ENCODE measurements at places on chromosomes 7 and 10. TPM values are rescaled to one million over a fixed set of nuclear protein-coding genes. Genes with fewer than 3 reads are reported as not detected.

- no peaks in the 10 kb centered on the region for H3K27me3 ChIP-seq
- no peaks in the 10 kb centered on the region for H3K4me1 ChIP-seq
- H3K4me3 ChIP-seq = no peak overlapping the region
Measured at GRCh38 chr7:133704453-133704852, 422.7 kb upstream of the LRGUK start.

DNA sequence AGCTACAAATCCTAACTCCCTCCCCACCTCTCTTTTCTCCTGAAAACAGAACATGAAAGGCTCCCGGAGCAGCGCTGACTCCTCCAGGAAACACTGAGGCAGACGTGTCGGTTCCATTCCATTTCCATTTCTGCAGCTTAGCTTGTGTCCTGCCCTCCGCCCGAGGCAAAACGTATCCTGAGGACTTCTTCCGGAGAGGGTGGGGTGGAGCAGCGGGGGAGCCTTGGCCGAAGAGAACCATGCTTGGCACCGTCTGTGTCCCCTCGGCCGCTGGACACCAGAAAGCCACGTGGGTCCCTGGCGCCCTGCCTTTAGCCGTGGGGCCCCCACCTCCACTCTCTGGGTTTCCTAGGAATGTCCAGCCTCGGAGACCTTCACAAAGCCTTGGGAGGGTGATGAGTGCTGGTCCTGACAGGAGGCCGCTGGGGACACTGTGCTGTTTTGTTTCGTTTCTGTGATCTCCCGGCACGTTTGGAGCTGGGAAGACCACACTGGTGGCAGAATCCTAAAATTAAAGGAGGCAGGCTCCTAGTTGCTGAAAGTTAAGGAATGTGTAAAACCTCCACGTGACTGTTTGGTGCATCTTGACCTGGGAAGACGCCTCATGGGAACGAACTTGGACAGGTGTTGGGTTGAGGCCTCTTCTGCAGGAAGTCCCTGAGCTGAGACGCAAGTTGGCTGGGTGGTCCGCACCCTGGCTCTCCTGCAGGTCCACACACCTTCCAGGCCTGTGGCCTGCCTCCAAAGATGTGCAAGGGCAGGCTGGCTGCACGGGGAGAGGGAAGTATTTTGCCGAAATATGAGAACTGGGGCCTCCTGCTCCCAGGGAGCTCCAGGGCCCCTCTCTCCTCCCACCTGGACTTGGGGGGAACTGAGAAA is 30.4 kb downstream of the PFKFB3 start:
- H3K27ac ChIP-seq = no peak overlapping the region
- no peak overlapping the region for H3K4me3 ChIP-seq
- peaks cover 6% of the 10 kb centered on the region for H3K4me1 ChIP-seq
- peaks cover 68% of the 10 kb centered on the region for H3K36me3 ChIP-seq

- H3K4me1 ChIP-seq = peaks cover 3% of the 10 kb centered on the region
- no peak overlapping the region for H3K4me3 ChIP-seq
- no peak overlapping the region for H3K27ac ChIP-seq
- H3K27me3 ChIP-seq = no peaks in the 10 kb centered on the region
- no peak for DNase-seq
Measured at GRCh38 chr10:113175176-113175575, 225.1 kb downstream of the TCF7L2 start.

GRCh38 chr7:491958-492713 is 27.5 kb downstream of the PDGFA start:
- no peaks in the 10 kb centered on the region for H3K36me3 ChIP-seq
- H3K27me3 ChIP-seq = no peaks in the 10 kb centered on the region
- no peaks in the 10 kb centered on the region for H3K4me1 ChIP-seq
- DNase-seq = no peak
- H3K4me3 ChIP-seq = no peak overlapping the region

DNA sequence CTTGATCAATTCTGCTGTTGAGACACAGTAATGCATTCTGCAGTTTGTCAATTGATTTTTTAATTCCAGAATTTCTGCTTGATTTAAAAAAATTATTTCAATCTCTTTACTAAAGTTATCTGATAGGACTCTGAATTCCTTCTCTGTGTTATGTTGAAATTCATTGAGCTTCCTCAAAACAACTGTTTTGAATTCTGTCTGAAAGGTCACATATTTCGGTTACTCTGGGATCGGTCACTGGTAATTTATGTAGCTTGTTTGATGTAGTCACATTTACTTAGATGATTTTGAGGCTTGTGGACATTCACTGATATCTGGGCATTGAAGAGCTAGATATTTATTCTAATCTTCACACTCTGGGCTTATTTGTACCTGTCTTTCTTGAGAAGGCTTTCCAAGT is 67.2 kb upstream of the NME8 start:
- no peak overlapping the region for H3K4me3 ChIP-seq
- H3K36me3 ChIP-seq = no peaks in the 10 kb centered on the region
- no peak overlapping the region for H3K27ac ChIP-seq
- H3K27me3 ChIP-seq = peaks cover 1% of the 10 kb centered on the region
- no peaks in the 10 kb centered on the region for H3K4me1 ChIP-seq

GRCh38 chr7:158357106-158357897 is 230.3 kb downstream of the PTPRN2 start:
- no peaks in the 10 kb centered on the region for H3K4me1 ChIP-seq
- H3K4me3 ChIP-seq = no peak overlapping the region
- peaks cover 6% of the 10 kb centered on the region for H3K27me3 ChIP-seq
- H3K27ac ChIP-seq = no peak overlapping the region
- H3K36me3 ChIP-seq = peaks cover 2% of the 10 kb centered on the region

GRCh38 chr7:95389516-95389915 is 6.7 kb downstream of the PON3 start:
- no peak for DNase-seq
- no peak overlapping the region for H3K27ac ChIP-seq
- H3K4me3 ChIP-seq = no peak overlapping the region
- no peaks in the 10 kb centered on the region for H3K4me1 ChIP-seq

DNA sequence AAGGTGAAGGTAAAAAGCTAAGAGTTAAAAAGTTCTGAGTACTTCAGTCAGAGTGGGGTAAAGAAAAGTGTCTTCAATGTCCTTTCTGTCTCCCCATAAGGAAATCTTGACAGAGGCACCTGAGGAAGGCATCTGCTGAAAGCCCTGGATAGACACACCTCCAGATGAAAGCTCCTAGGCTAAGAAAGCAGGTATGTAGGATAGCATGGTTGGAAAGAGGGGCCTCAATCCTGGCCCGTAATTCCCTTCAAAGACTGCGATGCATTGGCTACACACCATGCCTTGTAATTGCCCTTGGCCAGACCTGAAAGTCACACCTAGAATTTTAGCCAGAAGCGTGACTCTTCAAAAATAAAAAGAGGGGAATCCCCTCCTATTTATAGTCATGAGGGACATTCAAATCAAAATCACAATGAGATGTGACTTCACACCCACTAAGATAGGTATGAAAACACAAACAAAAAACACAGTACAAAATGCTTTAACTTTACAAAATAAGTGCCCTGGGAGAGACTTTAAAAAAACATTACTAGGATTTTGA is 809.7 kb downstream of the IPMK start:
- no peak overlapping the region for H3K4me3 ChIP-seq
- no peak for DNase-seq
- no peak overlapping the region for H3K27ac ChIP-seq
- H3K36me3 ChIP-seq = no peaks in the 10 kb centered on the region
- no peaks in the 10 kb centered on the region for H3K27me3 ChIP-seq

DNA sequence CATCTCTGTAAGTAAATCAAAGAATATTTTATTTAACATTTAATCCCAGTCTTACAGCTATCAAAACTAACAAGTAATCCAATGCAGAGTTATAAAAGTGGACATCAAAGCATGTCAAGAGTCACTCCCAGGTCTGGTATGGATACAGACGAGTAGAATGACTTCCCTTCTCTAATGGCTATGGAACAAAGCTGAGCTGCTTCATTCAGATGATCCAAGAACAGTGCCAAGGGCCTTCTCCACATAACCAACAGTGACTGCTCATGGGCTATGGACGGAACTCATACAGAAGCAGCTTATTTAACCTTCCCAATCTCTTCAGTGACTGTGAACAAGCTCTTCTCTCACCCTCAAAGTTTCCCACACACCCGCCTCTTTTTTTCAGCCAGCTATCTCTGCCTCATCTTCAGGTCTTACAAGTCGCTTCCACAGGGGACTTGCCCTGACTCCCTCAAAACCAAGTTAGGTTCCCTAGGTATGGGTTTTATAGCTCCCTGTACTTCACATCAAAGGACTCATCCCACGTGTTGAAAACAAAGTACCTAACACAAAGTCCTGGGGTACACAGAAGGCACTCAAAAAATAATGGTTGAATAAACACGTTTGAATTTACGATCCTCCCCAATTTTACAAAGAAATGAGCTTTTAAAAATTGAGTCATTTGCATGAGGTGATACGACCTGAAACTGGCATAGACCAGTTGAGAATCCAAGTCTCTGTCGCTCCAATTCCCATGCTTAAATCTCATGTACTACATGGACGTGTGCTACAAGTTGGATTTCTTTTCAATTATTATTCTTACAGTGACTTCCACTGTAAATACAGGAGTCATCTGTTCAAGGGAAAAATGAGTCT is 3.1 kb downstream of the USP6NL start:
- H3K27me3 ChIP-seq = peaks cover 2% of the 10 kb centered on the region
- H3K27ac ChIP-seq = no peak overlapping the region
- DNase-seq = no peak
- H3K4me3 ChIP-seq = no peak overlapping the region
- peaks cover 55% of the 10 kb centered on the region for H3K4me1 ChIP-seq
- peaks cover 1% of the 10 kb centered on the region for H3K36me3 ChIP-seq

DNA sequence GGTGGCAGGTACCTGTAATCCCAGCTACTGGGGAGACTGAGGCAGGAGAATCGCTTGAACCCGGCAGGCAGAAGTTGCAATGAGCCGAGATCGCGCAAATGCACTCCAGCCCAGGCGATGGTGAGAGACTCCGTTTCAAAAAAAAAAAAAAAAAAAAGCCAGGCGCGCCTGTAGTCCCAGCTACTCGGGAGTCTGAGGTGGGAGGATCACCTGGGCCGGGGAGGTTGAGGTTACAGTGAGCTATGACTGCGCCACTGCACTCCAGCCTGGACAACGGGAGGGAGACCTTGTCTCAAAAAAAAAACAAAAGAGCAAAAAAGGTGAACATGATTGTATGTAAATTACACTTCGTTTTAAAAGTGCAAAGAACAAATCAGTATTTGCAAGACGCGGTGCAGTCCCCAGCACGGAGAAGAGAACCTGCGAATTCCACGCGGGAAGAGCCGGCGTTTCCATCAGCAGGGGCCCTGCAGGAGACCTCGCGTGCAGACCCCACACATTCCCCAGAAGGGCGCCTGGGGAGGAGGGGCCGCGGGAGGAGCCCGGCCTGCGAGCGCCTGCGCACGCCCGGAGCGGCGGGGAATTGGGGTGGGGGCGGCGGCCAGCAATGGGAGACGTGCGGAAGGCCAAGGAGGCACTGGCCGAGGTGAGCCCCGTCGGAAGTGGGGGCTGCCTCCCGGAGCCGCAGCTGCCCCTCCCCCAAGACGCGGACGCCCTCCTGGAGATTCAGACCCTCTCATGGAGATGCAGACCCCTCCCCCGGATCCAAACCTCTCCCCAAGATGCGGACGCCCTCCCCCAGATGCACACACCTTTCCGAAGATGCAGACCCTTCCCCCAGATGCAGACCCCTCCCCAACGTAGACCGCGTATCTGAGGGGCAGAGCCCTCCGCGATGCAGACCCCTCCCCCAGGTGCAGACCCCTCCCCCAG is 16.7 kb upstream of the SUN1 start:
- H3K27me3 ChIP-seq = peaks cover 17% of the 10 kb centered on the region
- peak overlapping the region; percentile 67 for H3K4me3 ChIP-seq
- peaks cover 15% of the 10 kb centered on the region for H3K36me3 ChIP-seq
- H3K4me1 ChIP-seq = peaks cover 49% of the 10 kb centered on the region
- peak; percentile 47 for DNase-seq
- peak overlapping the region; percentile 38 for H3K27ac ChIP-seq

GRCh38 chr10:3023892-3024291 is 43.5 kb upstream of the PFKP start:
- no peak overlapping the region for H3K27ac ChIP-seq
- H3K4me1 ChIP-seq = no peaks in the 10 kb centered on the region
- peaks cover 25% of the 10 kb centered on the region for H3K27me3 ChIP-seq
- no peaks in the 10 kb centered on the region for H3K36me3 ChIP-seq
- no peak overlapping the region for H3K4me3 ChIP-seq
- no peak for DNase-seq

- no peak overlapping the region for H3K27ac ChIP-seq
- no peak for DNase-seq
- H3K4me1 ChIP-seq = no peaks in the 10 kb centered on the region
Measured at GRCh38 chr7:47520406-47520805, 61.5 kb downstream of the TNS3 start.

DNA sequence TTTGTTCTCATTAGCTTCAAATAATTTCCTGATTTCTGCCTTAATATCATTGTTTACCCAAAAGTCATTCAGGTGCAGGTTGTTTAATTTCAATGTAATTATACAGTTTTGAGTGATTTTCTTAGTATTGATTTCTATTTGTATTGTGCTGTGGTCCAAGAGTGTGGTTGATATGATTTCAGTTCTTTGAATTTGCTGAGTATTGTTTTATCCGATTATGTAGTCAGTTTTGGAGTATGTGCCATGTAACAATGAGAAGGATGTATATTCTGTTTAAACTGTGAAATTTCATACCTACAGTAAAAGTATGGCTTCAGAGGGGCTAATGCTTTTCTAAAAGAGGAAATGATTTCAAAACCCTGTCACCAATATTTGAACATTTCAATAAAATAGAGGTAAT is 17.4 kb upstream of the GRM8 start:
- no peak for DNase-seq
- H3K4me3 ChIP-seq = no peak overlapping the region
- no peaks in the 10 kb centered on the region for H3K4me1 ChIP-seq

DNA sequence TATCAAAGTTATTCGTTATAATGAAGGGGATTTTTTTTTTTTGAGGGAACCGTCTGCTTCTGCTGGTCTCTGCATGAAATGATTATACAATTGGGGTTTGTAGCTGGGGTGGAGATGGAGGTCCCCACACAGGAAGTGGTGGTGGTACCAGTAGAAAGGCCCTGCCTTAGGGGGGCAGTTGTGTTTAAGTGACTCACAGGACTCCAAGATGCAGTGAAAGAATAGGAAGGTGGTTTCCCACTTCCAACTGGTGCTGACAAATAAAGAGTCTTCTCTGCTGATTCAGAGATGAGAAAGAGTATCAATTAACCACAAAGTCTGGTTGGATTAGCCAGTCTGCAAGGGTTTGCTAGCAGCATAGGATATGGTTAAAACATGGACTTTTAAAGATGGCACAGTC is 376.0 kb downstream of the SORCS3 start:
- H3K27ac ChIP-seq = no peak overlapping the region
- no peaks in the 10 kb centered on the region for H3K36me3 ChIP-seq
- H3K27me3 ChIP-seq = no peaks in the 10 kb centered on the region
- H3K4me3 ChIP-seq = no peak overlapping the region
- H3K4me1 ChIP-seq = peaks cover 10% of the 10 kb centered on the region

SUN3 gene
- 0.95 TPM for total RNA-seq

VWA2 gene
- total RNA-seq = not detected

FOXI2 gene
- not detected for total RNA-seq

CACNB2 gene
- total RNA-seq = not detected

NRG3 gene
- not detected for total RNA-seq

IGFBP1 gene
- total RNA-seq = not detected

UFSP1 gene
- total RNA-seq = 2.1 TPM

ABCC2 gene
- total RNA-seq = 0.87 TPM

TMEM229A gene
- total RNA-seq = not detected

SEMA3E gene
- total RNA-seq = not detected

SYCE1 gene
- total RNA-seq = not detected
